ENCODE measurements at places on chromosomes 6 and 20.

GRCh38 chr6:163170294-163170883, 244.1 kb upstream of the QKI start:
- no peak for DNase-seq

- no peak for DNase-seq
These were observed 86.4 kb downstream of the FKBP5 start for GRCh38 chr6:35602133-35602946.

GRCh38 chr6:51182827-51183226, 364.2 kb downstream of the TFAP2B start:
- no peak for DNase-seq

DNA sequence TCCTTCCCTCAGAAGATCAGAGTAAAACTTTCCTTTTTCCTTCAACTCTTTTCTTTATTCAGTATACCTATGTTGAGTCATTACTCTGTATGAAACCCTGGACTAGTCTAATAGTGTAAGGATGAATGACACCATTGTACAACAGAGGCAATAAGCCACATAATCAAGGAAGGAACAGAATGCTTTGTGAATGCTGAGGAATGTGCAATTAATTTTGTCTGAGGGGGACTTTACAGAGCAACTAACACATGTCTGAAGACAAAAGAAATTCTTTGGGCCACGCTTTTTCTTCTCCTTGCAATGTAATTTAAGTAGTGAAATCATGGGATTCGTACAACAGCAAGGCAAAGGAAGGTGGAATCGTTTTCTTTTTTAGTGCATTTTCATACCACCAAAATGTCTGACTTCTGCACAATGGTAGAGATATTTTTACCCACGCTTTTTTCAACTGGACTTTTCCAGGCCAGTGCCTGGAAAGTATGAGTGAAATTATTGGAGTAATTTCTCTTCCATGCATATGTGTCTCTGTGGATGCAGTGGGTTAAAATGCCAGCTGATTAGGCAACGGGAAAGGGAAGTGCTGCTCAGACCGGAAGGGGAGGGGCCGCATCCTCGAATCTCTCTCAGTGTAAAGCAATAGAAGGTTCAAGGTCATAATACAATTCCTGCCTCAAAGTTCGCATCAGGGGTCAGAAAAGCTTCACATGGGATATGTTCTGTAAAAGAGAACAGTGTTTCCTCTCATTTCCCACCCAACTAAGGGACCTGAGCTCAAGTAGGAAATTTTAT, 89.9 kb upstream of the MTHFD1L start:
- no peak for DNase-seq

DNA sequence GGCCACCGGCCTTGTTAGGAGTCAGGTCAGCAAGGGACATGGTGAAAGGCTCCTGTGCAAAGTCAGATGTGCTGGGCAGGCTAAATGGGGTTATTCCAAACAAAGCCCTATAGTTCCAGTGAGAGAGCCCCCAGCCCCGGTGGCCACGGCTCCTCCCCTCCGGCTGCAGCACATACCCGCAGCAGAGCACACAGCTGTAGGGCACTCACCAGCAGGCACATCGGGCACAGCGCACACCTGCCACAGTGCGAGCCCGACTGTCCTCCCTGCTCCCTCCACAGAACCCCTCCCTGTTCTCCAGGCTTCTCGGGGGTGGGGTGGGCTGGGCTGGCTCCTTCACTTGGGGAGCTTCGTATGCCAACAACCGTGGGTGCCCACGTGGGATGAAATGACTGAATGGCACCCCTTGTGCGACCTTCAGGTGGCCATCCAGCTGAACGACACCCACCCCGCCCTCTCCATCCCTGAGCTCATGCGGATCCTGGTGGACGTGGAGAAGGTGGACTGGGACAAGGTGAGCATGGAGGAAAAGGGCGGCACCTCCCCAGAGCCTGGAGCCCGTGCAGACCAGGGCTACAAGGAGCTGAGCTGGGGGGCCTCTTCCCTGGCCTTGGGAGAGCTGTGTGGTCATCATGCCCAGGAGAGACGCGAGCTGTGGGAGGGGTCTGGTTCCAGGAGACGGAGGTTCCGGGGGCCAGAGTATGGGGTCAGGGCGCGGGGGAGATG, 30.9 kb downstream of the PYGB start:
- no peak for DNase-seq

GRCh38 chr20:62603021-62603906, 39.0 kb upstream of the SLCO4A1 start:
- DNase-seq, result no peak

DNA sequence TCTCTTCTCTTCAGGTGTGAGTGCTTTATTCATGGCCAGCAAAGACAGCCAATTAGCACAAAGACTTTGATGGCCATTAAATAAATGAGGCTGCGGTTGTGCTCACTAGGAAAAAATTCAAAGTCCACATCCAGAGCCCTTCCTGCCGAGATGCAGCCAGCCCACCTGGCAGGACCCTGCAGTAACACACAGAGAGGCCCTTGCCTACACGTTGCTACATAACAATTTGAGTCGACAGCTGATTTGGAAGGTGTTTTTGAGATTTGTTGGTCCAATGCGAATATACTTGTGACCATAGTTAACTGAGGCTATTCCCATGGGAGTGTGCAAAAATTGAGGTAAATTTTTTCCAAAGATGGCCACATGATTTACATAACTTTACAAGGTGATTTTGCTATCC, 605.4 kb upstream of the HTR1E start:
- no peak for DNase-seq

DNA sequence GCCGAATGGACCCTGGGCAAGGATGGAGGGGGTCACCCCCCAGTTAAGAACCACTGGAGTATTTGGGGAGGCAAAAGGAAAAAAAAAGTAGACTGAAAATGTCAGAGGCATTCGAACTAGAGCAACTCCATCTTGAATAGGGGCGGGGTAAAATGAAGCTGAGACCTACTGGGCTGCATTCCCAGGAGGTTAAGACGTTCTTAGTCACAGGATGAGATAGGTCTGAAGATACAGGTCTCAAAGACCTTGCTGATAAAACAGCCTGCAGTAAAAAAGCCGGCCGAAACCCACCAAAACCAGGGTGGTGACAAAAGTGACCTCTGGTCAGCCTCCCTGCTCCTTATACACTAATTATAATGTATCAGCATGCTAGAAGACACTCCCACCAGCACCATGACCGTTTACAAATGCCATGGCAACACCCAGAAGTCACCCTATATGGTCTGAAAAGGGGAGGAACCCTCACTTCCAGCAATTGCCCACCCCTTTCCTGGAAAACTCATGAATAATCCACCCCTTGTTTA, 70.4 kb upstream of the KCNG1 start:
- no peak for DNase-seq

- DNase-seq, result peak; percentile 82
These were observed 1.2 kb downstream of the TRAF3IP2 start for GRCh38 chr6:111604259-111605099.
